ENCODE measurements at places on chromosomes 7 and 10.

- no peak for DNase-seq
Measured at GRCh38 chr10:104935656-104936055, 294.6 kb downstream of the SORCS3 start.

GRCh38 chr10:106705681-106706100 is 458.8 kb downstream of the SORCS1 start:
- no peak for DNase-seq

DNA sequence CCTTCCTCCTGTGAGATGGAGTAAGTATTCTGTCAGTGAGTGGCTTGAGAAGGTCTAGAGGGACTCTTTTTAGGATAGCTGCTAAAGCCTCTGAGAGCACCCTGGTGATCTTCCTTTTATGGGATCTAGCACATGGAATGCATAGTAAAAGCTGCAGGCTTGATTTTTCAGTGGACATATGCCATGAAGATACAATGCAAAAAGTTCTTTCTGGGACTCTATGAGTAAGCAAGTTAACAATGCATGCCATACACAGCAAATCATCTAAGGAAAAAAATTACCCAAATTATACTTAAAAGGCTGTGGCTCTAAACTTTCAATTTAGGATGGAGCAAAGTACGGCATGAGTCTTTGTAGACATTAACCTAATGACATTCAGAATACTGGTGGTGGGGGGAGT is 154.5 kb downstream of the SGMS1 start:
- DNase-seq = no peak

- no peak for DNase-seq
Measured at GRCh38 chr10:31929261-31930022, 811 bp upstream of the ARHGAP12 start.

GRCh38 chr7:116194115-116194514 is 16.2 kb upstream of the TES start:
- DNase-seq = no peak

DNA sequence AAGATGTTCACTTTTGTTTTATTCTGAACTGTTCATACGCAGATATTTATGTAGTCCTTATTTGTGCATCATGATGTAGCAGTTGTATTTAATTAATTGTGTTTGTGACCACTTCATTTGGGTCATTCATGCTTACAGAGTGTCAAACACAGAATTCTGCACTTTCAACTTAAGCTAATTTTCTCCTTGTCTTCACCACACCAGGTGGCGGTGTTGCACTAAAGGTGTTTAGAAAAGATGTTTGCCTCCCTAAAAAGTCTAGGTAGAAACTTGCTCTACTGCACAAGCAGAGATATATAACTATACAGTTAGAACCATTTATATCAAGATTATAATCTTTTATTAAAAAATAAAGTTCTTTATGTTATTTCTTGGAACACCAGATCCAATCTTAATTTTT is 1.3 kb upstream of the TAS2R38 start:
- DNase-seq = peak; percentile 3

DNA sequence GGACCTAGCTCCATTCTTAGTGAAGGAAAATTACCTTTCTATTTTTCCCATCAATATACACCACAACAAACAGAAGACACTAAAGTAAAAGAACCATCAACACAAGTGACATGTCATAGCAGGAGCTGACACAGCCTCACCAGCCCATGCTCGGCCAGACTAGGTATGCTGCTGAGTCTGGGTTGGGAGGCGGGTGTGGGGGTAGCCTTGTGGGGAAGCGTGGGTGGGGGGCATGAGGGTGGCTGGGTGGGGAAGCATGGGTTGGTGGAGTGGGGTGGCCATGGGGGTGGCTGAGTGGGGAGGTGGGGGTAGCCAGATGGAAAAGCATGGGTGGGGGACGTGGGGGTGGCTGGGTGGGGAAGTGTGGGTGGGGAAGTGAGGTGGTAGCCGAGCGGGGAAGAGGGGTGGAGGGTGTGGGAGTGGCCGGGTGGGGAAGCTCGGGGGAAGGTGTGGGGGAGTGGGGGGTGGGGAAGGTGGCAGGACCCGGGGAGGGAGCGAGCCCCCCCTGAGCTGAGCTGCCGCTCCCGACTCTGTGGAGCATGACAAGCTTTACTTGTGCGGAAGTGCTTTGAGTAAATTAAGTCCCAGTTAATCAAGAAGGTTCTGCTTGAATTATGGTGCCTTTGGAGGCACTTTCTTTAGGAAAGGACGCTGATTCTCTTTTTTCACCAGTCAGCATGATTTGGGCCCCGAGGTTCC is 294.6 kb upstream of the ZNF32 start:
- no peak for DNase-seq

GRCh38 chr10:10513898-10514297 is 503.8 kb upstream of the CELF2 start:
- DNase-seq = no peak

GRCh38 chr7:107926481-107926880 is 35.5 kb downstream of the DLD start:
- DNase-seq = no peak

- DNase-seq = no peak
Measured at GRCh38 chr7:142851919-142852318, 3.0 kb upstream of the EPHB6 start.

DNA sequence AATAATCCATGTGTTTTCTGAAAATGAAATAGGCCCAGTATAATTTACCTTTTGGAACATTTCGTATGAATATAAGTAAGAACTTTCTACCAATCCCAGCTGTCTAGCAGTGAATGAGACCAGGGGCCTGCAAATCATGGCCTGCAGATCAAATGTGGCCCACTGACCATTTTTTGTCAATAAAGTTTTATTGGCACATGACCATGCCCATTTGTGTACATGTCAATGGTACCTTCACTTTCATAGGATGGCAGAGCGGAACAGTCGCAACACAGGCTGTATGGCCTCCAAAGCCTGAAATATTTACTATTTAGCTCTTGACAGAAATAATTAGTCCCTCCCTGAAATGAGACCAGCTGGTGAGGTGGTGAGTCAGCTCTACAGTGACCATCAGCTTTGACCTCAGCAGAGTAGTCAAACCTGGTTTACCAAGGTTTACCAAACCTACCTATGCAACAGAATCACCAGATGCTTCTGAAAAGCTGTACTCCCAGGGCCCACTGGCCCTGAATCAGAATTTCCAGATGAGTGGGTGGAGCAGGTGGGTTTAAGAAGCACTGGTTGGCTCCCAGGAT is 13.8 kb upstream of the C10orf90 start:
- DNase-seq = no peak

DNA sequence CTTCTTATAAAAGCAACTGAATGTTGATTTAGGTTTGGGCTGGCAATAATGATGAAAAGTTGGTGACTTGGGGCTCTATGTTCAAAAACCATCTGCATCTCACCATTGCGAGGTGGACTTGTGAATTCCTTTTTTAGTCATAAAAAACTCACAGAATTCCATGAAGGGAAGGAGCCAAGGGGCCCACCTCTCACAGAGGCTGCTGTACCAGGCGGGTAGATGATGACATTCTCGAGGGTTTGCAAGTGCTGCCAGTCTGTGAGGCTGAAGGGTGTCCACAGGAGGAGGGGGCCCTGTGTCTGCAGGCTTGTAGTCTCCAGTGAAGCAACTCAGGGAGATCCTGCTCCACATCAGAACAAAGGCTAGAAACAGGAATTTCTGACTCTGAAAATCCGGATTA is 195.5 kb upstream of the ZNF32 start:
- no peak for DNase-seq

GRCh38 chr7:20136647-20137046 is 80.5 kb downstream of the MACC1 start:
- DNase-seq = no peak

DNA sequence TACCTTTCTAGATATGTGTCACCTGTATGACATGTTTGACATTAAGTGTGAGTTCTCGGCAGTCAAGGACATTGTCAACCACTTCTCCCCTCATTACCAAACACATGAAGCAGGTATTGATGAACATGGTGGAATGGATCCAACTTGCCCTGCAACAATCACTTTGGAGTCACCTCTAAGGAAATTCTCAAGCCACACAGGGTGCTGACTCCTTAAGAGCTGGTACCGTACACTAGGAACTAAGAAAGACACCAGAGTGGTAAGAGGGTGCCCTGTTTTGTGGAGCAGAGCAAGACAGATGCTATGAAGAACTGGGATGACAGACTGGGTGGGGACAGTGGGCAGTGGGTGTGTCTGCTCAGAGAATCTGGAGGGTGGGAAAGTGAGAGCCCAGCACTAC is 17.4 kb upstream of the SORBS1 start:
- DNase-seq = no peak

- no peak for DNase-seq
Measured at GRCh38 chr7:100486753-100487446, 3.2 kb downstream of the NYAP1 start.

GRCh38 chr10:103807996-103808395 is 47.4 kb downstream of the SH3PXD2A start:
- no peak for DNase-seq

- DNase-seq = no peak
Measured at GRCh38 chr7:82050792-82051191, 280.9 kb upstream of the HGF start.

DNA sequence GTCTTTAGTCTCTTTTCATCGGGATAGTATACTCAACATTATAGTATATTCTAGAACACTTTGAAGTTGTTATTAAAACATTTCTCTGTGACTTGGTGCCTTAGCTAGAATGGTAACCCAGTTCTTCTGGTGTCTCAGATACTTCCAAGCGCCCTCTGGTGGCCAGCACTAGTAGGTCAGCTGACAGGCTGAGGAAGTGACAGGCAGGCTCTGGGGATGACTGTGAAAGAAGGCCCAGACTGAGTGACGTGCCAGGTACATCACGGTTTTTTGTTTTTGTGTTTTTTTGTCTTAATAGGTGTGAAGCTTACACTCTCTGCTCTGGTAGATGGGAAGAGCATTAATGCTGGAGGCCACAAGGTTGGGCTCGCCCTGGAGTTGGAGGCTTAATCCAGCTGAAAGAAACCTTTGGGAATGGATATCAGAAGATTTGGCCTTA is 5.1 kb downstream of the COMTD1 start:
- peak; percentile 97 for DNase-seq

DNA sequence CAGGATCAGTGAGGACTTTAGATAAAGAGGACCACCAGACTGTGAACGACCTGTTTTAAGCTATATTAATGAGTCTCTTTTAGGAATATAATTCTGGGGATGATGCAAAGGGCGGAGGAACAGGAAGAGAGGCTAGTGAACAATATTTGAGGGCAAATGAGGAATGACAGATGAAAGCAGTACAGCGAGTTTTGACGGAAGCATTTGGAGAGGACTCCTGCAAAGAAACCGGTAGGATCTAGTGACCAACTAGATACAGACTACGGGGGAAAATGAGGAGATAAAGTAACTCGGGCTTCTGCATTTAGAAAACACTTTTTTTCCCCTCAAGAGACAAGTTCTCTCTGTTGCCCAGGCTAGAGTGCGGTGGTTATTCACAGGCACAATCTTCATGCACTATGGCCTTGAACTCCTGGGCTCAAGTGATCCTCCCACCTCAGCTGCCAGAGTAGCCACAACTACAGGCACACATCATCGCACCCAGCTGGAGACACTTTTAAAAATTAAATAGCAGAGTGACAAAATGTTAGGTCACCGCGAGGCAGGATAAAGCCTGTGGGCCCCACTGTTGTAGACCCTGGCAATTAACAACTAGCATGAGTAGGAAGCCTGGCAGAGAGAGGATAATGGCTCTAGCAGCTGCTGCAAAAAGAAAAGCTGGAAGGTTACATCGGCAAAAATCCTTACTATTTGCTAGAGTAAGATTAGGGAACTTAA is 143.2 kb downstream of the SRPK2 start:
- DNase-seq = no peak

GRCh38 chr7:142468871-142469665 is 211.2 kb upstream of the PRSS58 start:
- no peak for DNase-seq

- no peak for DNase-seq
Measured at GRCh38 chr7:138382862-138383565, 77.0 kb upstream of the TRIM24 start.

- DNase-seq = no peak
Measured at GRCh38 chr10:108598320-108598695, 1325.0 kb downstream of the XPNPEP1 start.

GRCh38 chr10:114245121-114245791 is 6.2 kb downstream of the VWA2 start:
- no peak for DNase-seq

GRCh38 chr7:80941208-80941758 is 22.4 kb upstream of the SEMA3C start:
- DNase-seq = no peak

- DNase-seq = no peak
Measured at GRCh38 chr7:31919678-31920369, 150.4 kb downstream of the PDE1C start.

- no peak for DNase-seq
Measured at GRCh38 chr7:45036796-45037195, 36.8 kb downstream of the CCM2 start.

DNA sequence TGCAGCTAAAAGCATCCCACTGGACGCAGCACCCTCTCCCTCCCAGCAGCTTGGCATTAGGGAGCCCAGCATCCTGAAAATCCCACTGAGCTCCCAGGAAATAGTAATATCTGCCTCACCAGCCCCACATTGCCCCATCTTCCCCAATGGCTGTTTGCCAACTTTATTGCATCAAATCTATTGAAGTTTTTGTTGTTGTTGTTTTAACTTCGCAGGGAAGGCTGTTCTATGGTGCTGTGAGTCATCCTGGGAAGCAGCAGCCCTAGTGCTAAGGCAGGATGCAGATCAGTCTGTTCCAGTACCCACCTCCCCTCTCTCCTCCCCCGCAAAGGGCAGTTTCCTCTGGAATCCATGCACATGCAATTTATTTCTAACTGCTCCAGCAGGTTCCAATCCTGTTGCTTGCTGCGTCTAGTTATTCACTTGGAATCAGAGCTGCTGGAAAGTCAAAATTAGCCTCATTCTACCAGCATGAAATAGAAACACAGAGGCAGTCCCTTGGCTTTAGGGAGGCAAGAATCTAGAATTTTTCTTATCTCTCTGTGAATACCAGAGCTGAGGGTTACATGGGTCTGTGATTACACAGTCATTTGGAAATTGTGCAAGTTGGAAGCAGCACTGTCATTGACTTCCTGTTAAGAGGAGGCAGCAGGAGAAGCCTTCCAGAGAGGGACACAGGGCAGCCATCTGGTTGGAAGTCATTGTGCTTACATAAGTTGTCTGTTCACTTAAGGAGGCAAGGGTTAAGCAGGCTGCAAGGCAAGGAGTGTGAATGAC is 115.9 kb upstream of the CACUL1 start:
- DNase-seq = no peak

- DNase-seq = no peak
Measured at GRCh38 chr10:31756729-31757110, 171.9 kb downstream of the ARHGAP12 start.

GRCh38 chr10:77590344-77591237 is 47.0 kb downstream of the KCNMA1 start:
- no peak for DNase-seq

- DNase-seq = no peak
Measured at GRCh38 chr10:129467359-129468064, 471 bp downstream of the MGMT start.

DNA sequence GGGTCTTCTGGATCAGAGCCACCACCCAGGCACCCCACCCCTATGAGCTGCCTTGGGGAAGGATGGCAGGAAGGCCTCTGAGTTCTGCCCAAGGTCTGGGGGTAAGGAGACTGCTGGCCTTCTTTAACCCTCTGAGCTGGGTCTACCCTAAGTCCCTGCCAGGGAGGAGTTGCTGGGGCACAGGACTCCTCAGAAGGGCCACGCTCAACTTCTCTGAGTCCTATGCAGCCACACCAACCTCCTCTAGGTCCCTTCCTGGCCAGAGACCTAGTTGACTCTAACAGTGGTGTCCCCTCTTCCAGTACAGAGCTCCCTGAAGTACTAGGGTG is 2.6 kb upstream of the NEURL1 start:
- no peak for DNase-seq

- DNase-seq = no peak
Measured at GRCh38 chr10:121601458-121601857, 3.2 kb upstream of the FGFR2 start.

- DNase-seq = no peak
Measured at GRCh38 chr10:12198156-12198555, 2.2 kb downstream of the CDC123 start.
